ENCODE measurements at places on chromosomes 5 and 9.
A peak's percentile ranks its signal among the peaks of the same experiment; 100 is the strongest.

DNA sequence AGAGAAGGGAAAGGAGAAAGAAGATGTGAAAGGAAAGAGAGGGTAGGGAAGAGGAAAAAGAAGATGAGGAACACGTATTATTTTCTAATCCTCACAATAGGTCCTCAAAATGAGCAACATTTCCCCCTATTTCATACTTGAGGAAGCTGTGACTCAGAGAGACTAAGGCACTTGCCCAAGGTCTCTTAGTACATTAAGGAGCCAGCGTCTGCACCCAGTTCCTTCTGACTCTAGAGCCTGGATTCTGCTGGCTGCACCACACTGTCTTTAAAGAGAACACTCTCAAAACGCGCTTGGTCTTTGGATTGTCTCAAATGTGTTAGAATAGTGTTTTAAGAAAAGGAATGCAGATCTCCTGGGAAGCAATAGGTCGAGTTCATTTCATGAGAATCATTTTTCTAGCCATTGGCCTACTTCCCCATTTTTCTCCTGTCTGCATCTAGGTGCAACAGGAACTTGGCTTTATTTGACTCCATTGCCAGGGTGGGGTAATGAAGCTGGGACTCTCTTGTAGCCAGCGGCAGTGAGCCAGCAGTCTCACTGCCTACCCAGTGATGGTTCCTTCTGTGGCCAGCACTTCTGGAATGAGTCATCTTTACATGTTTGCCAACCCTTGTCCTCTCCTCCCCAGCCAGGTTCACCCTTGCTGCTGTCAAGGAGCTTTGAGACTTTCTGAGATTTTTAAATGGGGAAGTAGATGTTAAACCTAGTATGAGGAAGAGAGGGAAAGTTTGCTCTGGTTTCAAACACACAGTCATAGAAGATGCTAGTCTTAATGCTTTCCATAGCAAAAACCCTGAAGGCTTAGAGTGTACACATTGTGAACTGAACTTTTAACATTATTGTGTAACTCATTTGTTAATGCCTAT is 82.7 kb downstream of the DOCK8 start:
- no peak for DNase-seq

GRCh38 chr5:31186672-31187267 is 6.7 kb upstream of the CDH6 start:
- DNase-seq, result no peak

DNA sequence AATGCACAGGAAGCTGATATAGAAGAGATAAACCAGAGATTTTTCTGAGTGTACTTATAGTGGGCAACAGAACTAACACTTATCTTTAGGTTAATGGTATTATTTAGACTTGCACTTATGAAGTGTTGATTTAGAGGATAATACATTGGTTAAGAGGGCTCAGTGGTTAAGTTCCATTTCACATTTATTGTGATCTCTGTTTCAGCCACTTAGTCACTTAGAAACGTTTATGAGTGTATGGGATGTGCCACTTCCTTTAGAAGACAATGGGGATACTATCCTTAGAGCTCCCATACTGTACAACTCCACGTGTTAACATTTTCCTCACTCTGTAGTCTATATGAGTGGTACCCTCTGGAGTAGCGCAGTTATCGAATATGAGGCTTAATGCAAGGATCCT is 57.5 kb downstream of the PIP5K1B start:
- DNase-seq, result no peak

GRCh38 chr5:173451031-173451430 is 122.8 kb upstream of the STC2 start:
- DNase-seq, result no peak

- DNase-seq, result no peak
These were observed 65.8 kb upstream of the PAPPA start for GRCh38 chr9:116087751-116088194.

- DNase-seq, result peak; percentile 29
These were observed 145.7 kb upstream of the DAB2 start for GRCh38 chr5:39570403-39571027.

DNA sequence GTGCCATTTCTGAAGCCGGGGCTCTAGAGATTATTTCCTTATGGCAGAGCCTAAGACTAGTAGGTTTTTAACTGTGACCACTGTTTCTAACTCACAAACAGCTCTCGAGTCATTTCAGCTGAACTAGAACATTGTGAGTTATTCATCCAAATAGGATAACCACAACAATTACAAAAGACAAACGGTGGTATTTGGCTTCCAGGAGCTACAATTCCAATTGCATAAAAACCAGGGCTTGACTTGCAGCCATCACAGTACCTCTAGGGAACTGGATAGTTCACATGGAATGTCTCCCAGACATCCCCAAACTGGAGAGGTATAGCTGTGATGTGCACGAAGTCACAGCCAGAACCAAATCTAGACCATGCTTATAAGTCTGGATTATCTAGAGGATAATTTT is 224.8 kb downstream of the FAM114A2 start:
- no peak for DNase-seq

DNA sequence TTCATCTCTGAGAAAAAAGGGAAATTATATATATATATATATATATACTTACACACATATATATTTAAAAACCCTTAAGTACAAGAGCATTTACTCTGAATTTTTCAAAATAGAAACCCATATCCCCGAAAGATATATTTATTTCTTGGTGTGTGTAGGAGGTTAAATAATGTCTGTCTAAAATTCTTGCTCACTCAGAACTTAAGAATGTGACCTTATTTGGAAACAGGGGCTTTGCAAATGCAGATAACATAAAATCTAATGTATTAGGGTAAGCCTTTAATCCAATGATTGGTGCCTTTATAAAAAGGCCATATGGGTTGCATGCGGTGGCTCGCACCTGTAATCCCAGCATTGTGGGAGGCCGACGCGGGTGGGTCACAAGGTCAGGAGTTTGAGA is 517.3 kb upstream of the TLE4 start:
- no peak for DNase-seq

DNA sequence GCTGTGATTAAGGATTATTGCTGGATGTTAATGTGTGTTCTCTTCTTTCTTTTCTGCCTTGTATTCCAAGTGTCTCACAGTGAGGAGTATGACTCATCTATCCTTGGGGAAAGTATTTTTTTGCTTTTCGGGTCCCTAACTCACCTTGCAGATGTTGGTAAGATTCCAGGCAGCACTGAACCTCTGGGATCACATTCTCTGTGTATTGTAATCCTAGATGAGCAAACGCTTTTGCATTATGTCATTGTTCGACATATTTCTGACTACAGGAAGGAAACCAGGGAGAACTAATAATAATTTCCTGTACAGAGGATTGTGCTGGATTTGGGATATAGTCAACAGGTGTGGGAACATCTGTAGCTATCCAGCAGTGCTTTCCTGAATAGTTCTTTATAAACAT is 246.1 kb upstream of the TUT7 start:
- no peak for DNase-seq

- no peak for DNase-seq
These were observed 14.5 kb downstream of the FBXW2 start for GRCh38 chr9:120778758-120779157.

- DNase-seq, result no peak
These were observed 13.0 kb upstream of the LCN15 start for GRCh38 chr9:136777359-136777758.

- DNase-seq, result no peak
These were observed 28.3 kb upstream of the TAF1L start for GRCh38 chr9:32663741-32664140.

Data from right renal pelvis (tissue), 4 donors.